ENCODE measurements at places on chromosomes 11 and 22.

GRCh38 chr11:92397221-92397755, 172.7 kb downstream of the FAT3 start:
- DNase-seq, result no peak

DNA sequence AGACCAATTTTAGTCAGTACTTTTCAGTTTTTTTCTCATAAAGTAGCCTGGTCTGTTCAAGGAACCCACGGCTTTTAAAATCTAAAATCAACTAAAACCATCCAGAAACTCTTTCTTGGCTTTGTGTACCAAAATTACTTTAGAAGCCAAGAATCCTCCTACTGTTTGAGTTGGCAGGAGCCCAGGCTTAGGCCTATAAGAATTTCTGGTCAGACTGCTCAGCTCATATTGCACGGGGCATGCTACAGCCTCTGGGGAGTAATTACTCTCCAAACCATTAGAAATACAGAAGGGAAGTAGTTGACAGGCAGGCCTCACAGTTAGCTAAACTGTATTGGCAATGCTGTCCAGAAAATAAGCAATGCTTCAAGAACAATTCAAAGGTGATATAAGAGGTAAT, 1862.9 kb upstream of the RAG2 start:
- DNase-seq, result no peak

DNA sequence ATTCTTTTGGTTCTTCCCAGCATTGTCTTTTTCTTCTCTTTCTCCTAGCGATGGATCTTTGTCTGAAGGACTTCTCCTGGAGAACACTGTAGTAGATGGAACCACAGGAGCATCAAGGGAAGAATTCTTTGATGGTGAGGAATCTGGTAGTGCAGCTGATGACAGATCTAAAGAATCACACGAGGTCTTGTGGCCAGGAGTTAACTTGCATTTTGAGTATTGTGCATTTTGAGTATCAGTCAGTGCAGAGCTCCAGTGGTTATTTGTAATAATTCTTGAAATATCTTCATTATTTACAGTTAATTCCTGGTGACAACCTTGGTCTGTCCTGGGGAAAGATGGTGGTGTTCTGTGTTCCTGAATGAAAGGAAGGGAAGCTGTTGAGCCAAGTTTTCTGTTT, 14.5 kb upstream of the POGLUT3 start:
- no peak for DNase-seq

DNA sequence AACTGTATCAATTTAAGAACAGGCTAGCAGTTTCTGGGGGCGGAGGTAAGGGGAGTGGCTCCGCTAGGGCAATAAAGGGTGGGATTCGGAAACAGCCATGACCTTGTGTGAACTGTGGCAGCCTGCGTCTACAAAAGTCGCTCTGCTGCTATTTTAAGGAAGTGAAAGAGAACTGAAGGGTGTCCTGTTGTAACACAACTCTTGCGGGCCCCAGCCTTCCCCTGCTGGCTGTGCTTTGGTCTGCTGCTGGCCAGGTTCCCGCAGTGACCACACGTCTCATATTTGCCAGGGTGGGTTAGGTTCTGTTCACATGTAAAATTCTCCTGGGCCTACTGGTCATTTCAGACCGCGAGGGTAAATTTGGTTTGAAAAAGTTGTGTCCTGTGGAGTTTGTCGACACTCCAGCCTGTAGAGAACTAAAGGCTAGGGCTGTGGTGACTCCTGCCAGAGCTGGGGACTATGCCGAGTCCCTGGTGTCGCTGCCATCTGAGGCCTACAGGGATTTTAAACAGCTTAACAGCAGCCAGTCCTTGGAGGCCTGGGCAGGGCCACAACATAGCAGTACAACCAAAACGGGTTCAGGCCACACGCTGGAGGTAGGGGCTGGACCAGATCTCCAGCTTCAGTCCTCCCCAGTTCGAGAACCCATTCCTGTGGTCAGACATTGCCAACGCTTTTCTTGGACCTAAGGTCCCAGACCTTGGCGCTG, 1.1 kb upstream of the PPFIBP2 start:
- DNase-seq, result no peak

GRCh38 chr11:92347454-92347853, 122.8 kb downstream of the FAT3 start:
- no peak for DNase-seq

DNA sequence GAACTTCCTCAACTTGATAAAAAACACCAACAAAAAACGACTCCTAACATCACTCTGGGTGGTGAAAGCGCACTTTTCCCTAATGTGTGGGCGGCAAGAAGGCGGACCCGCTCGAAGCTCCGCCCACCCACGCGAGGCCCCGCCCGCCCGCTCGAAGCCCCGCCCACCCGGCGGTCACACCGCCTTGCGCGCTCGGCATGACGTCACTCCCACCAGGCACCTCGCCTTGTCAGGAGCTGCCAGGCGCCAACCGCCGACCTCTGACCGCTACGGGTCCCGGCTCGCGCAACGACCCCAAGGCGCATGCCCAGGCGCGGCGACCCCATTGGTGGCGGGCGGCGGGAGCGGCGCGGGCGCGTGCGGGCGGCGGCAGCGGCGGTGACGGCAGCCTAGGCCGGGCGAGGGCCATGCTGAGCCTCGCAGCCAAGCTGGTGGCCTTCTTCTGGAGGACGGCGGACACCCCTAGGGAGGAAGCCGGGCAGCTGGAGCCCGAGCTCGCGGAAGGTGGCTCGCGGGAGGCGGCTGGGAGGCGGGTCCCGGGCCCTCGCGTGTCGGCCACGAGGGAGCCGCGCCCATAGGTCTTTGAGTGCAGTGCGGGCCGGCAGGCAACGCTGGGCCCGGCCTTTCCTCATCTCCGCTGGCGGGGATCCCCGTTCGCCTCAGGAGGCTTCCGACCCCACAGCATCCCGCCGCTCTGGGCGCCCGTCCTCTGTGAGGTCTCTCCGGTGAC, at the start of gene MOV10L1:
TSS of gene MOV10L1 (plus strand) at position 325 of the 730 bp plus-strand sequence. CDS start at position 408, 83 bp downstream.
- no peak for DNase-seq

GRCh38 chr11:120517801-120518291, 6.3 kb downstream of the GRIK4 start:
- no peak for DNase-seq

DNA sequence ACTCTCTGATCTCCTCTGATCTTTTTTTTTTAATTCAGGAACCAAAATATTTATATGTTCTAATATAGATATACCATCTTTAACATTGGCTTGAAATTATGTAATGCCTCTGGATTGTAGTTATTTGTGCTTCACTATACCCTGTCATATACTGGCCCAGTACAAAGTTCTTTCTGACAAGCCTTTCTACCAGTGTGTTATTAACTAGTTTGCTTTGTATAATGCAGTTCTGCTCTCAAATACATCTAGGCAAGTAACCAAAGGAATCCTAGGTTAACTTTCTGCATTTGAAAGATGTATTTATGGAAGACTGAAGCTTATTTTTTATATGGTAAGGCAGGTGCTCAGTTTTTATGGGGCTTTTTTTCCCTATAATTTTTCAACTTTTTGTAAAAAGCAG, 36.1 kb downstream of the ARHGEF12 start:
- DNase-seq, result no peak

DNA sequence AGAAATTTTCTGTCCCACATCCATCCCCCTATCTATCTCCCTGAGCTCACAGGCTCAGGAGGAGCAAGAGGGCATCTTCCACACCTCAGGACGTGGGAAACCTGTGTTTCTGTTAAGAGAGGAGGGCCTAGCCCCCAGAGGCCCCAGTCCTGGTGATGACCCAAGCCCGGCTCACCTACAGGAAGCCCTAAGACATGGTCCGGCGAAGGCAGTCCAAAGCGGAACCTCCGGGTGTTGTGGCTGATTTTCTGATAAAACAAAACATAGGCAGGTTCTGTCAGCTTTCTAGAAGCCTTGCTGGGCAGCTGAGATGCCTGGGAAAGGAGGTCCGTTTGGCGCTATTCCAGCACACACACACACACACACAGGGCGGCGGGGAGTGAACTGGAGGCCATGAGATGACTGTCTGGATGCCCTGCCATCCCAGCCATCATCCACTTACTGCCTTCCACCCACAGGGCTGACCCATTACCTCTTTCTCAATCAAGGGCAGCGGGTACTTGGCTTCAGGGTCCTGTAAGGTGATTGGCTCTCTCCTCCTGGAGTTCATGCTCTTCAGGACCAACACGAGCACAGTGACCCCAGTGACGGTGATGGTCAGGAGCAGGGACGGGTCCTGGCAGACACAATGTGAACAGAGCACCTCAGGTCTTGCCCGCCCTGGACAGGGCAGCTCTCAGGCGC, 882 bp downstream of the CYB5R2 start:
- no peak for DNase-seq

DNA sequence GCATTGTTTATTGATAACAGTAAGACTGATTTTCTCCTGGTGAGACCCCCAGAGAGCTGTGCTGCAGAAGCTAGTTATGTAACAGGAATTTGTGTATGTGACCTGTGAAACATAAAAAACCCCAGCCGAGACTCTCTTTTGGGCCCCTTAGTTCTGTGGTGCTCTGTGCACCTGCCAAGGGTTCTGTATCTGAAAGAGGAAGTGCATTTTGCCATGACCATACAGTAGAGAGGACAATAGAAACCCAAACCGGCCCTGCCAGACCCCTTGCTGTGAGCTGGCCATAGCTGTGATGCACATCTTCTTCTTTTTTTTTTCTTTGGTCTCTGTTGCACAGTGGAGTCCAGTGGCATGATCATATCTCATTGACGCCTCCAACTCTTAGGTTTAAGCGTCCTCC, 31.4 kb upstream of the APOL5 start:
- no peak for DNase-seq

GRCh38 chr11:115201111-115201792, 303.0 kb downstream of the CADM1 start:
- DNase-seq, result no peak

DNA sequence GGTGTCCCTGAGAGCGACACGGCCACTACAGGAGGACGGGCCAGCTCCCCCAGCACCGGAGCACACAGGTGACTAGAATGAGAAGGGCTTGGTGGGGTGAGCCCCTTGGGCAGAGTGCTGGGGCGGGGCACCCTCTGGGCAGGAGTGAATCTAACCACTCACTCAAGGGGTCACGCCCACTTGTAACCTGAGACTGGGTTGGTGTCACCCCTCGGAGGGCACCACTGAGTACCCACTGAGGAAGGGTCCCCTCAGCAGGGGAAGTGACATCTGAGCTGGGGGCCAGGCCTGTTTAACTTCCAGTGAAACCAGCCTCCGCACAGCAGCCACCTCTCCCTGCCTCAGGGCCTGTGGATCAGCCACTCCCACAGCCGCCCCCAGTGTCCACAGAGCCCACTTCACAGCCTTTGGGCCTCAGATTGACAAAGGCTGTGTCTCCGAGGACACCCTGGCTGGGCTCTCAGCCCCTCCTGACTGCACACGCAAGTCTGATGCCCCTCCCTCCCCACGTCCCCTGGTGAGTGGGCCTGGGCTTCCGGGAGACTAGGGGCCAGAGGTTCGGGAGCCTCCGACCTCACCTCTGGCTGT, 5.6 kb downstream of the GATD1 start:
- DNase-seq, result no peak

GRCh38 chr11:64023712-64024710, 11.7 kb upstream of the FLRT1 start:
- DNase-seq, result no peak

DNA sequence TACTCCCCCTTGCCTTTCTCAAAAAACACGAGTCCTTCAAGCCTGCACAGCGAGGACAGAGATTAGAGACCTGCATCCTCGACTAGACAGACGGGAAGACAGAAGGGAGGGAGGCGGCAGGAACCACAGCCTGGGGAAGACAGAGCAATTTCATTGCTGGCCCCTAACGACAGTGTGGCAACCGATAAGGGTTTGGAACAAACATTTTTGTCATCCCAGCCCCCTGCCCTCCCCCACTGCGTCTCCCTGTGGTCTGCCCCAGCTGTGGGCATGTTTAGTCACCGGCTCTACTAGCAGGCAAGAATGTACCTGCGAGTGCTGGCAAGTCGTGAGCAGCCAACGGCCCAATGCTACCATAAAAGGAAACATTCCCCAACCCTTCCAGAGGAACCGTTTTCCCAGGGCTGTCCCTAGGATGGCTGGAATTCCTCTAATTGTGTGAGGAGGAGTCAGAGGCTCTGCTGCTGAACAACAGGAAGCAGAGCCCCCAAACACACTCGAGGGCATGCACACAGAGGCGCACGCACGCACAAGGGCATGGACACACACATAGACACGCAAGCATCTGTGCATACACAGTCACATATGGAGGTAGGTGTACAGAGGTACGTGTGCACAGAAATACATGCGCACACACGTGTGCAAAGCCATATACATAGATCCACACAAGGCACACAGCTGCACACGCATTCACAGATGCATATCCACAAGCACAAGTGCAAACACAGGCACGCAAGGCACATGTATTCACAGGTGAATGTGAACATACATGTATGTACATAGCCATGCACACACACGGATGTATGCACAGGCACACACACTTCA, 58.3 kb downstream of the MYH9 start:
- peak; percentile 71 for DNase-seq

DNA sequence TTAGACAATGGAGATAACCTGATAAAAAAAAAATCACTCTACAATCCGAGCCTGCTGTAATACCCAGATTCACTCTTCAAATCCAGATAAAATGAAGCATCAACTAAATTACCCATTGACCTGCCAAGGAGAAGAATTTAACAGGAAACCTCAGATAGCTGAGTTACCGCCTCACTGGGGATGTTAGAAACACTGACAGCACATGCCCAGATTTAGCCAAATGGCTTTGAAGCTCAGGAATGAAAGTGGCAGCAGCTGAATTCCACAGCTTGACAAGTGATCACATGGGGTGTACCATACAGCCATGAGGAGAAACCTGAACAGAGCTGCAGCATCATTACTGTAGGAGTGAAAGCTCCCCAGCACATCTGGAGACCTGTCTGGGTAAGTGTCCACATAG, 807.6 kb downstream of the DLG2 start:
- DNase-seq, result no peak

GRCh38 chr11:12599408-12600143, 74.6 kb upstream of the TEAD1 start:
- no peak for DNase-seq

GRCh38 chr11:22851477-22851876, 8.8 kb downstream of the CCDC179 start:
- no peak for DNase-seq

GRCh38 chr11:36953976-36954375, 355.9 kb upstream of the RAG2 start:
- DNase-seq, result no peak

- DNase-seq, result no peak
These were observed 60.8 kb downstream of the MYO7A start for GRCh38 chr11:77188633-77189491.

DNA sequence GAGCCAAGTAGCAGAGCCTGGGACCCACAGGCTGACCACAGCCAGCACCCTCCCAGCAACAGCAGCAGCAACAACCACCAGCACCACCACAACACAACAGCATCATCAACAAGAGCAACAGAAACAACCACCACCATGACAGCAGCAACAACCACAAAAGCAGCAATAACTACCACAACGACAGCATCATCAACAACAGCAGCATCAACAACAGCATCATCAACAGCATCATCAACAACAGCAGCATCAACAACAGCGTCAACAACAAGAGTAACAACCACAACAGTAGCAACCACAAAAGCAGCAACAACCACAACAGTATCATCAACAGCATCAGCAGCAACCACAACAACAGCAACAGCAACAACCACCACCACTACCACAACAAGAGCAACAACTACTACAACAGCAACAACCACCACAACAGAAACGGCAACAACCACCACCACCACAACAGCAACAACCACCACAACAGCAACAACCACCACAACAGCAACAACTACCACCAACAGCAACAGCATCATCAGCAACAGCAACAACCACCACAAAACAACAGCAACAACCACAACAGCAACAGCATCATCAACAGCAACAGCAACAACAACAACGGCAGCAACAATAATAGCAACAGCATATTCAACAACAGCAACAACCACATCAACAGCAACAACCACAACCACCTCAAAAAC, 22.1 kb upstream of the FGF3 start:
- no peak for DNase-seq

- DNase-seq, result no peak
These were observed 108.6 kb downstream of the TRIM29 start for GRCh38 chr11:120029321-120029720.
